ENCODE measurements at places on chromosomes 16 and 17.

DNA sequence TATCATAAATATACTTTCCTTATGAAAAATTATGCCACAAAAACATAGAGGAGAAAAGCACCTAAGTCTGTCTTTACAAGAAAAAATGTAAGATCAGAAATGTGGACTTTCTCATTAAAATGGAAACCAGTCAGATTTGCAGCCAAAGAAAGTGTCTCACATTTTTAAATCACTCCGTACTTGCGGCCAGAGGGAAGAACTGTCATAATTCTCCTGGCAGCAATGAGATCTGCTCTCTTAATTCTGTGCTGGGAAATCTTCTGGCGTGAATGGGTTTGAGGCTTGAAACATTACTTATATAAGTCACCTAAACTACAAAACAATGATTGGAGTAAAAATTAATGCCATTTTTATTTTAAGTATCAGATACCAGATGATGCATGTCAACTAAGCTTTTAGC, 10.7 kb downstream of the C16orf95 start:
- no peak for DNase-seq

DNA sequence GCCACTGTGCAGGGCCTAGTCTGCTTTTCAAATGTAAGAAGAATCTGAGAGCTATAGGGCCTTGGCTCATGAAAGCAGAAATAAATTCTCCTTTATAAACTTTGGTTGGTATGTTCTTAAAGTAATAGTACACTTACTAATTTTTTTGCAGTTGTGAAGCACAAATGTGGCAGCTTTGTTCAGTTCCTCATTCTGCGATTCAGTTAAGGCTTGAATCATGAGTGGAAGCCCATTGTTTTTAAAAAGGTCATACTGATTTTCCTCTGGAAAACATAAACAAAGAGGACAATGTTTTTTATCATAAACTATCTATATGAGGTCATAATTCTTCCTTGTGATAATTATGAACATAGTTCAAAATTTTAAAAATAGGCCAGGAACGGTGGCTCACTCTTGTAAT, 23.6 kb upstream of the DYNC1LI2 start:
- DNase-seq, result no peak

GRCh38 chr17:38920374-38921291, 4.8 kb upstream of the LASP1NB start:
- DNase-seq, result no peak

DNA sequence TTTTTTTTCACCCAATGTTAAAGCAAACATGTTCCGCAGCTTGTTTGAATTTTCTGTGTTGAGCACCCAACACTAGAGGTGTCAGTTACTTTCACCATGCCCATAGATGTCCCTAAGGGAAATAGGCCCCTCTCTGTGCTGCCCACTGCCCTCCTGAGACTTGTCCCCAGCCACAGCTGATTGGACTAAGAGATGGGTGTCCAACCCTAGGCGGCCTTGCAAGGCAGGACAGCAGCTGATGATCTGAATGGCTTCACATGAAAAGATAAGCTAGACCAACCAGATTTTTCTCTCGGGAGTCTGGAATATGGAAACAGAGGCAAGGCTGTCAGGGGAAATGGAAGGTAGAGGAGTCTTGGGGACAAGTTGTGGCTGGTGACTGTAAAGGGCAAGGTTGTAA, 6.1 kb upstream of the CALB2 start:
- DNase-seq, result no peak

- DNase-seq, result no peak
These were observed 139.1 kb upstream of the CACNG3 start for GRCh38 chr16:24116989-24117388.

DNA sequence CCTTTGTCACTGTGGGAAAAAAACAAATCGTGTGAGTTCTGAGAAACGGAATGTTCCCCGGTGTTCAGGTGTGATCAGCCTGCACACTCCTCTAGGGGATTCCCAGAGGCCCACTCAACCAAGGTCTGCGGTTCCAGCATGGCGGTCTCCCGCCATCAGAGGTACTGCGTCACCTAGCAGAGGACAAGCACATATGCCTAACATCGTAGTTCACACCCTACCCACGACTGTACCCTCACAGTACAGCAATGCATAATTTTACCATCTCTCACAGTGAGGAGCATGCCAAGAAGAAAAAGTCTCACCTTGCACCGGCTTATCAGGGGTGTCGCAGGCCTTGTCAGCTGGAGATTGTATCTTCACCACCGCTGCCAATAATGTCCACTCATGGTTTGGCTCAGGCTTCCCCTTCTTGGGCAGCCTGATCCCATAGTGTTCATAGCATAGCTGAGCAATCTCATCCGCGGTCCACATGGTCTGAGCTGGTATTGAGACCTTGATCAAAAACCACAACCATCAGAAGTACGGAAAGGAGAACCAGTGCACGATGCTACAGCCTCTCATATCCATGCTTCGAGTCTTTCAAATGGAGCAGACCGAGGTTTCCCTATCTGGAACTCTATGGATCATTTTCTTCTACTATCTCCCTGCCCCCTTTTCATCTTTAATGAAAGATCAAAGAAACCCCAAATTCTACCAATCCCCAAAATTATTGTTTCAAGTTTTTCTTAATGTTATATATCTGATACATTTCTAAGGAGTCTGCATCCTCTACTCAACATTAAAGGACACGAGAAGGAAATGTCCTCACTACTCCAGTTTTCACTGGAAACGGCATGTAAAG, 2.5 kb downstream of the ADAT1 start:
- no peak for DNase-seq

DNA sequence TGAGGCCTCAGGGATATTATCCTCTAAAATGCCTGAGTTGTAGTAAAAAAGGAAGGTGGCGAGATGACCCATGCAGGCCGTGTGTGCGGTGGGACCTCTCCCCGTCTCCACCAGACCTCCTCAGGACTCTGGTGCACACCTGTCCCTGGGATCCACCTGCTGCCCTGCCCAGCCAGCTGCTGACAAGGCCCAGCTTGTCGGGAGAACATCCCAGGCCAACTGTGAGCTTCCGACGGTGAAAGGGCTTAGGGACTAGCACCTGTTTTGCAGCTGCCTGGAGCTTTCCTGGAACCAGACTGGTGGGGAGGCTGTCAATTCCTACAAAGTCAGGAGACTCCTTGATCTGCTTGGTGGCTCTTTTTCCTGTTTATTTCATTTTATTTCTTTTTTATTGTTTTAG, 11.6 kb downstream of the IL34 start:
- DNase-seq, result no peak

- DNase-seq, result no peak
These were observed 14.4 kb downstream of the GJD3 start for GRCh38 chr17:40349895-40350688.

GRCh38 chr16:27879601-27880247, 183.8 kb downstream of the GSG1L start:
- DNase-seq, result no peak

- DNase-seq, result no peak
These were observed 178.3 kb downstream of the MAP2K6 start for GRCh38 chr17:69592692-69593350.

DNA sequence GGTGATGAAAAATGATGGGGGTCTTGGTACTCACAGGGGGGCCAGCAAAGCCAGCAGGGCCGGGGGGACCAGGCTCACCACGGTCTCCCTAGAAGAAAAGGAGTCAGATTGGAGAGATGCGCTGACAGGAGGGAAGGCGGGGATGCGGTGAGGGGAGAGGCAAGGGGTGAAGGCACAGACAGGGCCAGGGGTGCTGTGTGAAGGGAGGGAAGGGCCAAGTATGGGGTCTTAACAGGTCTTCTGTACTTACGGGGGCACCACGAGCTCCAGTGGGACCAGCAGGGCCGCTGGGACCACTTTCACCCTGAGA, 11.2 kb downstream of the COL1A1 start:
- no peak for DNase-seq

DNA sequence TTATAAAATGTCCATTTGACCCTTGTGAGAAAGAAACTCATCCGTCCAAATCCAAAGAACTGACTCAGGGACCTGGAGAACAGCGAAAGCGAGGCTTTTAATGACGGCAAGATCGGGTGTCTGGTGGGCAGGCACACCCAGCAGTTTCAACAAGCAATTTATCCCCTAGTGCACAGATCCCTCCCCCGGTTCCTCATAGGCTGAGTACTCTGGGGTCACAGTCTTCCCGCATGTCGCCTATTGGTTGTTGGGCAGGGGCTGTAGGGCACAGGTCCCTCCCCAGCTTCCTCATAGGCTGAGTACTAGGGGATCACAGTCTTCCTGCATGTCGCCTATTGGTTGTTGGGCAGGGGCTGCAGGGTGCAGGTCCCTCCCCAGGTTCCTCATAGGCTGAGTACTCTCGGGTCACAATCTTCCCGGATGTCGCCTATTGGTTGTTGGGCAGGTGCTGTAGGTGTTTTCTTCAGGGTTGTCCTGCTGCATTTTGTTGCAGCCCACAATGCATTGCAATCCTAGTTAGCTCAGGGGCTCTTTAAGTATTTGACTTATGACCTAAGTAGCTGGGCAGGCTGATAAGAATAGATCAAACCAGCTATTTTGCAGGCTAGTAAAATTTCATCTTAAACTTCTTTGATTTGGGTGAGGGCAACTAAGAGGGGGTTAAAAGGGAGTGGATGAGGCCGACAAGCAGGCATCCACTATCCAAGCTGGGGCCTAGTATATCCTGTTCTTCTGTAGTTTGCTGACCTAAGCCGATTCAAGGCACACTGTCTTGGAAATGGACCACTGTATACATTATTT, 3.6 kb upstream of the UTS2R start:
- no peak for DNase-seq

DNA sequence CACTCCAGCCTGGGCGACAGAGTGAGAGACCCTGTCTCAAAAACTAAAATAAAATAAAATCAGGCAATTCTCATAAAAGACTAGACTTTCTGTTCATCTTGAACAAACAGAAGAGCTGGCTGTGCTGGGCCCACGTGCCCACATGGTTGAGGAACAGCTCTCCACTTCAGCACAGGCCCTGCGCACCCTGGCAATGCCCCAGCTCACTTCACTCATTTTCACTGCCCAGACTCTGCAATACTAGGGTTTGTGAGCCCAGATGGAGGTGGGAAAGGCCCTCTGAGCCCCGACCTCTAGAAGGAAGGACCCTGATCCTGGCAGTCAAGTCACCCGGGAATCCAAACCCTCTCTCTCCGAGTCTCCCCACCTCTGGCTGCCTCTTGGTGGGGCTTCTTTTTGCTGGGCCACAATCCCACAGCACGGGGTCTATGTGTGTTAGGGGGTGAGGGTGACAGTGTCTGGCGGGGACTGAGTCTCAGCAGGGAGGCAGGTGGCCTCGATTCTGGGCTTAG, 14.8 kb downstream of the MYLK3 start:
- no peak for DNase-seq

- no peak for DNase-seq
These were observed 33.8 kb downstream of the TUBD1 start for GRCh38 chr17:59858932-59859331.

- no peak for DNase-seq
These were observed 1728.3 kb downstream of the TP53TG3F start for GRCh38 chr16:35187665-35188225.

DNA sequence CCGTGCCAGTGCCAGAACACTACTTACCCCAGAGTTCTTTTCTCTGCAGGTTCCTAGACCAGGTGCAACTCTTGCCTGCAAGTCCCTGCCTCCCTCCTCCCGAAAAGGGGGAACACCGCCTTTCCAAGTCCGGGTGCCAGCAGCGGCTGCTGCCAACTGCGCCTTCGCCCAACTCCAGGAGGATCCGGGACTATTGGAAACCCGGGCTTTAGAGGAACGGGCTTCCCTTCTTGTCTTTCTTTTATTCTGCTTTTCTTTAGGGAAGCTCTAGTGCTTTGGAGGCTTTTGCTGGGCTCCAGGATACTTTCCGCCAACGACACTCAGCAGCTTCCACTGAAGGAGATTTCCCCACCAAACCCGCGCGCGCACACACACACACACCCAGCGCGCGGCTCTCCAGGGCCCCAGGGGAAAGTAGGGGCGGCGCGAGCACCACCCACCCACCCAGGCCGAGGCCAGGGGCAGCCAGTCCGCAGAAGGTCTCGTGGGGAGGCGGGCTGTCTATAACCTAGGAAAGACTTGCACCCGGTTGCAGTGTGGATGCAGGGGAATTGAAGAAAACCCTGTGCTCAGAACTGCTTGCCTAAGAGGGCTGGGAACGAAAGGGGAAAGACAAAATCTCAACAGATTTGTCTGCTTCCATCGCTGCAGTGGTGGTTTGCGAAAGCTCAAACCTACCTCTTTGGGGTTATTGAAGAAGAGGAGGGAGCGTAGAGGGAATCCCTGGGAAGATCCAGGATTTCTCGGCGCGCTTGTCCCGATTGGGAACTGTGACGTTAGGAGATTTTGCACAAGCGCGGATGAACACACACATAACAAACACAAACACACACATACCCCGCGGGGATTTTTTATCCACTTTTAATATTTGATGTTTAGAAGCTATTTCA, 977 bp upstream of the CA10 start:
- no peak for DNase-seq

DNA sequence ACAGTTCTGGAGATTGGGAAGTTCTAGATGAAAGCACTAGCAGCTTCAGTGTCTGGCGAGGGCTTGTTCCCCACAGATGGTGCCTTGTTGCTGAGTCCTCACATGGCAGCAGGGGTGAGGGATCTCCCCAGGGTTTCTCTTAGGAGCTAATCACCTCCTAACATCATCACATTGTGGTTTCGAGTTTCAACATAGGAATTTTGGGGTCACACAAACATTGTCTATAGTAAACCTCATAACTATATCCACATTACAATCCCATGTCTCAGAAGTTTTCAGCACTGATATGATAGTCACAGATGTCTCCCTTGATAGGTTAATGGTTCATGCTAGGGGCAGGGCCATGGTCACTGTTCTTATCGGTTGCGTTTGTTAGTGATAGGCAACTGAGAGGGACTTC, 13.8 kb downstream of the CLUAP1 start:
- DNase-seq, result no peak
